ENCODE measurements at places on chromosomes 1 and 21. TPM values are rescaled to one million over a fixed set of nuclear protein-coding genes. Genes with fewer than 3 reads are reported as not detected.

DNA sequence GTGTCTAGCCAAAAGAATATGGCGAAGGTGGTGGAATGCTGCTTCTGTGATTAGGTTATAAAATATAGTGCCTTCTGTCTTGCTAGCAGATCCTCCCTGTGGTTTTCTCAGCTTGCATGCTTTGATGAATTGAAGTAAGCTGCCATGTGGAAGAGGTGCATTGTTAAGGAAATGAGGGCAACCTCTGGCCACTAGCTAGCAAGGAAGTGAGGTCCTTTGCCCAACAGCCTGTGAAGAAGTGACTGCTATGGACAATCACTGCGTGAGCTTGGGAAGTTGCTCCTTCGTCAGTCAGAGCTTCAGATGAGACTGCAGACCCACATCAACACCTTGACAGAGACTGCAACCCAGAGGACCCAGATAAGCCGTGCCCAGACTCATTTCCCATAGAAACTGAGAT lies 109.4 kb downstream of the GIPC2 start:
- no peak for DNase-seq

- no peak for DNase-seq
Observed at GRCh38 chr21:34743831-34744230, 75.0 kb downstream of the CLIC6 start.

DNA sequence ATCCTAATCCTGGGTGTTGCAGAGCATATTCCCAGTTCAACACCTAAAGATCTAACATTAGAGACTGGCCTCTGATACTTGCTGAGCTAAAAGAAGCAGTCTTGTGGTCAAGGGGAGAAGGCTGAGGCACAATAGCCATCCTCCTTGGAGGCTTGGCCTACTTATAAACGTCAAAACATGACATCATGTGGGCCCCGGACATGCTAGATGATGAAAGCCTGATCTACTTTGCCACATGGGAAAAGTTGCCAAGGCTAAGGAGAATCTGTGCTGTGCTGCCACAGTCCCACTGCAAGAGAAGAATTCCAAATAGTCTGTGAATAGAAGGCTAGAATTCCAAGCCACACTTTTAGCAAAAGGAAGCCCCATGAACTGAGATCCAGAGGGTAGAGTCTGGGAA lies 43.9 kb upstream of the SAMD13 start:
- no peak for DNase-seq

- no peak for DNase-seq
Observed at GRCh38 chr1:98157524-98158313, 236.9 kb upstream of the DPYD start.

SEMA4A gene
- total RNA-seq: 43.8 TPM

OLFML3 gene
- total RNA-seq: 17.2 TPM

ARMH1 gene
- total RNA-seq: 5.0 TPM

TNFRSF8 gene
- 0.89 TPM for total RNA-seq

Data from suprapubic skin (tissue), 4 donors.